ENCODE measurements at places on chromosomes 12 and 14.

DNA sequence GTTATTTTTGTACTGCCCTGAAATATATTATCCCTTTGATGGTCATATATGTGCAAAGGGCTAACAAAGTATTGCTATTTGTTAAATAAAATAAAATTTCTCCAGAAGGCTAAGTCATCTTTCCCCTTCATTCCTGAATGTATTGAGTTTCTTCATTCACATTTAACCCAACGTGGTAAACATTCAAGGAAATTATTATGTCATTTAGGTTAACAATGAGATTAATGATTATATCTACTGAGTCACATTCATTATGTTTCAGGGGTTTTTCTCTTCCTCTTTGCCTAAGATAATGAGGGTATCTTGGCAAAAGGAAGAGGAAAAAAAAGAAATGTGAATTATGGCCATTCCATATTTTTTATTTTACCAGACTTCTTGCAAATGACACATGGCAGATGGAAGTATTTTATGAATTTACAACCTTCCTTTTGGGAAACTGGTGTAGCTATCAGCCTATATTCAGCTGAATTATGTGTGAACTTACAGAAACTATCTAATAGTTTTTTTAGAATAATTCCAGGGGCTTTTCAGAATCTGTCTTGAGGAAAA lies 27.2 kb downstream of the TSPAN8 start:
- no peak for DNase-seq

- no peak for DNase-seq
Observed at GRCh38 chr12:524167-524951, 64.6 kb downstream of the B4GALNT3 start.

- no peak for DNase-seq
Observed at GRCh38 chr12:40103043-40103442, 2.8 kb downstream of the SLC2A13 start.

- DNase-seq: peak; percentile 47
Observed at GRCh38 chr12:102406033-102406584, 74.3 kb downstream of the IGF1 start.

- DNase-seq: peak; percentile 52
Observed at GRCh38 chr12:2291182-2291832, 238.5 kb downstream of the CACNA1C start.

GRCh38 chr12:80156306-80156705 lies 57.0 kb downstream of the OTOGL start:
- no peak for DNase-seq

- DNase-seq: no peak
Observed at GRCh38 chr14:76987956-76988520, 40.5 kb downstream of the IRF2BPL start.

- DNase-seq: no peak
Observed at GRCh38 chr14:28280997-28281598, 485.5 kb upstream of the FOXG1 start.

DNA sequence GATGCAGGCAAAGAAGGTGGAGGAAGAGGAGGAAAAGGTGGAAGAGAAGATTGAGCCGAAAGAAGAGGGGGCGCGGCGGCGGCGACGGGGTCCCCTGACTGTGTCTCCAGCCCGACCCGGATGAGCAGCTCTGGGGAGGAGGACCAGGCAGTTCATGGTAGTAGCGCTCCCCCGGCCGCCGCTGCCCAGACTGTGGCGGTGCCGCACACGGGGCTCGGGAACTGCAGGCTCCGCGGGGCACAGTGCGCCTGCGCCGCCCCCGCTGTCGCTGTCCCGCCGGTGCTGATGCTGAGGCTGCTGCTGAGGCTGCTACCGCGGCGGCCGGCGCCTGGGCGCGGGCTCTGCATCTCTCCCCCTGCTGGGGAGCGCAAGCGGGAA lies at the start of gene KCNH5:
TSS of gene KCNH5 (minus strand) at position 225 of the 378 bp plus-strand sequence. CDS start 272 bp downstream, outside the sequence.
- no peak for DNase-seq

DNA sequence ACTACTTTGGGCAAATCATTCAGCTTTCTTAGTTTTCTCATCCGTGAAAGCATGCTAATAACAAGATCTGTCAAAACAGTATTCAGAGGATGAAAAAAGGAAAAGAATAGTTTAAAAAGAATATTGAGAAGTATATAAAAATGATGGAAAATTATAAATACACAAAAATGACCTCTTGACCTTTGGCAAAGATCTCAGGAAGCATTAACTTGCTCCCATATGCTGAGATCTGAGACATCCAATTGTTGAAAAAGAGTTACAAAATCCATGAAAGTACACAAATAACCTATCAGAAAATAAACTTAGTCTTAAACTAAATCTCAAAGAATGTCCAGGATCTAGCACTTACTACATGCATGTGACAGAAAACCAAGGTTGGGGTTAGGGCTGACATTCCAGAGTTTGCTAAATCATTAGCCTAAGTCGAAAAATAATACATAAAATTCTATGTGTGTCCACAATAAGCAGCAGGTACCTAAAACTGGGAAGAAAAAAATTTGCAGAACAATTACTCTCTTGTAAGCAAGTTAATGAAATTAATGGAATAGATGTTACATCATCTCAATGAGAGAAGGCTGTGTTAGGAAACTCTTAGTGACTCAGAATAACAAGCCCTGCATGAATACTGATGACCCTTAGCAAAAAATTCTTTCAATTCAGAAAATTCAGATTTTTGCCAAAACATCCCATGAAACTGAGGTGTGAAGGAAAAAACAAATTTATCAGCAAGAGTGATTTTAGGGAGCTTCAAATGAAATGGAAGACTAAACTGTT lies 3.4 kb downstream of the PAH start:
- no peak for DNase-seq

DNA sequence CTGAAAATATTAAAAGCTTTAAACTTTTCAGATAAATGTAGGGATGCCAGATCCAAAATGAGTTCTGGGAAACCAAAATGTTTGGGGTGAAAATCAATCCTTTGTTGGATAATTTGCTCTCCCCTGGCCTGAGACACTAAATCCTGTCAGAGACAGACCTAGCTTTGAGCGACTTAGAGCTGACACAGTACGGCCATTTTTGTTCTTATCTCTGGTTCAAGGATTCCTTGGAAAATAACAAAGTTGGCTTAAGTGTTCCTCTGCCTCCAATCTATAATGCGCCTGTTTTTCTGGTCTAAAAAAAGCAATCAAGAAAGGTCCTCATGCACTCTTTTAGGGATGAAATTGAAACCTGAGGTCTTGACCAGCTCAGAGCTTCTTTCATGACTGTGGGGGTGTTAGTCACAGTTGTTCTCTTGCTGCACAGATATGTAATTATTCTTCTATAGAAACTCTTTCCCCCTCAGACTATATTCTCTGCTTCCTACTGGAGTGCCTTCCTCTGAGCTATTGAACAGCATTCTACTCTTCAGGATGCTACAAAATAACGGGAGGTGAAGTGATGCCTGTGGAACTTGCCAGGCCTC lies 52.3 kb upstream of the EGLN3 start:
- DNase-seq: no peak

- no peak for DNase-seq
Observed at GRCh38 chr14:70563417-70563816, 28.6 kb upstream of the ADAM20 start.

DNA sequence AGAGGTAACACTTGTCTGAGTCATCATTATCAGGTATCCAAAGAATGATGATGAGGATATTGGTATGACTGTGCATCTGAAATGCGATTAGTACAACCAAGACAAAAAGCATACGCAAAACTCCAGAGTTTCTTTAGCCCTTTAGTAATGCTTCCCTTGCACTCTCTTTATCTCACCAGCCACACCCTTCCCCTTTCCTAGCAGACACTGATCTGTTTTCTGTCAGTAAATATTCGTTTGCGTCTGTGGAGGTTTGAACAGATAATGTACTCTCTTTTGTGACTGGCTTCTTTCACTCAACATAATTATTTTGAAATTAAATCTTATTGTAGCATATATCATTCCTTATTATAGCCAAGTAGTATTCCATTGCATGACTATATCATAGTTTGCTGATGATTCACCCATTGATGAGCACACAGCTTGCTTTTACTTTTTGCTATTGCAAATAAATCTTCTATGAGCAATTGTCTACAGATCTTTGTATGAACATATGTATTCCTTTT lies 775.7 kb downstream of the SLC6A15 start:
- DNase-seq: no peak

GRCh38 chr12:6423267-6424007 lies 21.3 kb upstream of the CD27 start:
- DNase-seq: peak; percentile 95

- DNase-seq: no peak
Observed at GRCh38 chr12:128617304-128617833, 206.4 kb downstream of the SLC15A4 start.

DNA sequence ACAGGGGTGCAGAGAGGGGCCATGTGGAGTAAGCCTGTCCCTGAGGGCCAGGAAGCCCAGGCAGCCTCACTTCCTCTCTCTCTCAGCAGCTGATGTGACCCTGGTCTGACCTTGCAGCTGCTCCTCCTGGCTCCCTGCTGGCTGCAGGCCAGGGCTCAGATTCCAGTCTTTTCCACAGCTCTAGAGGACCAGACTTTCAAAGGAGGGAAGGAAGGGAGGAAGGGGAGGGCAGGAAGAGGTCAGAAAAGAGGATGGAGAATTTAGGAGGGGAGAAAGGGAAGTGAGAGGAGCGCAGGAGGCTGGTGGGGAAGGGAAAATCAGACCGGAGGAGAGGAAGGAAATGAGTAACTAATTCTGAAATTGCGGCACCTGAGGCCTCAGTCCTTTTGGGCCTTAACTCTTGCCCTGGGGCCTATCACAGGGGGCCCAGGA lies 40.9 kb upstream of the VASH1 start:
- peak; percentile 89 for DNase-seq

DNA sequence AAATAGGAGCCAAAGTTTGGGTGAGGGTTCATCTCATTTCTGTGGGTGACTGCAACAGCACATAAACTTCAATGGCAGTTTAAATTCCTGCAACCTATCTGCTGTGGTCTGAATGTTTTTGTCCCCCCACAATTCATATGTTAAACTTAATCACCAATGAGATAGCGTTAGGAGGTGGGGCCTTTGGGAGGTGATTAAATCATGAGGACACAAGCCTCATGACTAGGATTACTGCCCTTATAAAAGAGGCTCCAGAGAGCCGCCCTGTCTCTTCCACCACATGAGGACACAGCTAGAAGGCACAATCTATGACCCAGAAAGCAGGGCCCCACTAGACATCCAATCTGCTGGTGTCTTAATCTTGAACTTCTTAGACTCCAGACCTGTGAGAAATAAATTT lies 3.8 kb upstream of the CCDC91 start:
- no peak for DNase-seq

- no peak for DNase-seq
Observed at GRCh38 chr12:131093971-131094830, 140.5 kb downstream of the ADGRD1 start.

- no peak for DNase-seq
Observed at GRCh38 chr12:1801303-1801975, 18.9 kb upstream of the LRTM2 start.

DNA sequence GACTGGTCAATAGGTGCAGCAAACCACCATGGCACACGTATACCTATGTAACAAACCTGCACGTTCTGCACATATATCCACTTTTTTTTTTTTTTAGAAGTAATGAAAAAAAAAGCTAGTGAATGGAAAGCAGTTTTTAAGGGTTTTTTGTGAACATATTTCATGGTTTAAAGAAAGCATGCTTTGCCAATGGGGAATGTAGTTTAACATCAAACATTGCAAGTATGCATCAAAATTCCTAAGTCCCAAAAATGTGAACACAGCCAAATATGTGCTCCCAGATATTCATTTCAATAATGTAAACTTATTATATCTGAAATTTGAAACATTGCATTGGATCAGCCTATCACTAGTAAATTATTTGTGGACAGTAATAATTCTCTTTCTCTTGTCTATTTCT lies 710.4 kb upstream of the FLRT2 start:
- no peak for DNase-seq

DNA sequence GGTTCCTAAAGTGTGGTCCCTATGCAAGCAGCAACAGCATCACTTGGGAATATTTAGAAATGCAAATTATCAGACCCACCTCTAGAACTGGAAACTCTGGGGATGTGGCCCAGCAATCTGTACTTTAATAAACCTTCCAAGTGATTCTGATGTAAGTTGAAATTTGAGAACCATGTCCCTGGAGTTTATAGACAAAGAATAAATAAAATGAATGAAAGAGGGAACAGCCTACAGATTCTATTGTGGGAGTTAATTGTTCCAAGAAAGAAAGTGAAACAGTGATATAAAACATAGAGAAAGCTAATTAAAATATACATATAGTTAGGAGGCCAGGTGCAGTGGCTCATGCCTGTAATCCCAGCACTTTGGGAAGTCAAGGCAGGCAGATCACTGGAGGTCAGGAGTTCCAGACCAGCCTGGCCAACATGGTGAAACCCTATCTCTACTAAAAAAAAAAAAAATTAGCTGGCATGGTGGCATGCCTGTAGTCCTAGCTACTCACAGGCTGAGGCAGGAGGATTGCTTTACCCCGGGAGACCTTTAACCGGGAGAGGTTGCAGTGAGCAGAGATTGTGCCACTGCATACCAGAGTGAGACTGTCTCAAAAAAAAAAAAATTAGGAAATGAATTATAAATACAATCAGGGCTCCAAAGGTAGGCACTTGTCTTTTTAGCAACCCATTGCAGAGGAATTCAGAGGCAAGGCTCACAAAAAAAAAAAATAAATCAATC lies 507.5 kb downstream of the NAV3 start:
- no peak for DNase-seq

- no peak for DNase-seq
Observed at GRCh38 chr14:92353447-92353846, 30.5 kb downstream of the SLC24A4 start.

DNA sequence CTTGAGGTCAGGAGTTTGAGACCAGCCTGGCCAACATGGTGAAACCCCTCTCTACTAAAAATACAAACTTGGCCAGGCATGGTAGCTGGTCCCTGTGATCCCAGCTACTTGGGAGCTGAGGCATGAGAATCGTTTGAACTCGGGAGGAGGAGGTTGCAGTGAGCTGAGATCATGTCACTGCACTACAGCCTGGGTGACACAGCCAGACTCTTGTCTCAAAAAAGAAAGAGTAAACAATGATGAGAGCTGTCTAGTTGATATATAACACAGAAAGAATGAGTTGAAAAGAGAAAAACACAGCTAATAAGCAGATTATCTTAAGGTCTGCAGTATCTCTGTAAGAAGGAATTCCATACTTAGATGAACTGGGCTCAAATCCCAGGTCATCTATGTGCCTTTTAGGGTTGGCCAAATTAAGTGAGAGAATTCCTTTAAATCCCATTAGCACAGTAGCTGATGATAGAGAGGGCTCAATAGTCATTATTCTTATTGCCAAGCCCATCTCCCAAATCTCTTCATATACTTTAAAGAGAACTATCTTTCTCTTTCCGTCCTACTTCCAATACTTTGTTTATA lies 31.1 kb upstream of the STRAP start:
- no peak for DNase-seq

- DNase-seq: no peak
Observed at GRCh38 chr12:96186607-96187301, 7.4 kb upstream of the ELK3 start.

GRCh38 chr14:71651228-71651627 lies 281.0 kb upstream of the RGS6 start:
- peak; percentile 77 for DNase-seq

DNA sequence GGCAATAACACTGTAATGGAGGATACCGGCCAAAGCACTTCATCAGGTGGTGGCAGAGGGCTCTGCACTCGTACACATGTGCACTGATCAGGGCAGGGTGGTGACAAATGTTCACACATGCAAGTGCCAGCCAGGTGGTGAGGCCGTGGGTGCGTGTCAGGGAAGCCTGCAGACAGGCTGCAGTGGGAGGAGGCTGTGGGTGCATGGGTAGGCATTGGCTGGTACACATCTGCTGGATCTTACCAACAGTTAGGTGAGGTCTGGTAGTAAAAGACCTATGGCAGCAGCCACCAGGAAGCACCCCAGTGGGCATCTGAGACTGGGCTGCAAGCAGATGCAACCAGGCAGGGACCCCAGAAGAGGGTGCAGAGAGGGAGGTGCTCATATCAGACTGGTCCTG lies 65.3 kb downstream of the PDE6H start:
- no peak for DNase-seq

- no peak for DNase-seq
Observed at GRCh38 chr12:21891751-21892217, 49.4 kb downstream of the ABCC9 start.

Data from myocyte (in vitro differentiated cells).